ENCODE measurements at places on chromosomes 16 and 17. TPM values are rescaled to one million over a fixed set of nuclear protein-coding genes. Genes with fewer than 3 reads are reported as not detected.

DNA sequence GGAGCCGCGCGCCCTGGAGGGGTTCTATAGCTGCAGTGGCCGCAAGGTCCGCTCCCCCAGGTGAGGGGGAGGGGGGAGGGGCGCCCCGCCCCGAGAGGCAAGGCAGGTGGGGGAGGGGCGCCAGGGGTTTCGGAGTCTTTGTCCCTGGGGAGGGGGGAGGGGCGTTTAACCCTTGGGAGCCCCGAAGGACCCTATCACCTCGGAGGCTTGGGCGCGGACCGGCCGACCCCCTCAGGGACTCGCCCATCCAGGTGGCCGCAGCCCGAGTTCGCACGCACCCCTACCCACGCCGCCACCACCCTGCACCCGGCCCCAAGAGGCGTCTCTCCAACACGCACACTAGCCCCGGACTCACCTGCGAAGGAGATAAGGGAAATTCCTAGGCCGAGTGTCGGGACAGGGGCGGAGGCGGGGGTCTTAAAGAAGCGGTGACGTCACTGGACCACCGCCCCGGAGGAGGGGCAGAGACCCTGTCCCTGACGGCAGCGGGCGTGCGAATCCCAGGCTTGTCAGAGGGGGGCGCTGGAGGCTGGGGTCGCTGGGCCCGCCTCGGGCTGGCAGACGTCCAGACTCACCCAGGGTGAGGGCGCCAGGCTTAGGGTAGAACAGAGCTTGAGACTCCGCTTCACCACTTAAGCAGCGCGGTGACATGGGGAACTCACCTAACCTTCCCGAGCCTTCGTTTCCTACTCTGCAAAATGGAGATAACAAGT, at the start of gene CLDN6:
TSS of gene CLDN6 (minus strand) at position 390 of the 713 bp plus-strand sequence. CDS start 2,162 bp downstream, outside the sequence.
- H3K27ac ChIP-seq = no peak within 1 kb of the TSS
- H3K27me3 ChIP-seq = peaks cover 36% of the 10 kb centered on the region
- DNase-seq = no peak
- H3K36me3 ChIP-seq = no peaks in the 10 kb centered on the region

GRCh38 chr16:67537636-67538591, 9.3 kb downstream of the RIPOR1 start:
- H3K36me3 ChIP-seq = peaks cover 48% of the 10 kb centered on the region
- peaks cover 66% of the 10 kb centered on the region for H3K4me1 ChIP-seq
- peak; percentile 85 for DNase-seq
- peak overlapping the region; percentile 85 for H3K4me3 ChIP-seq
- no peaks in the 10 kb centered on the region for H3K27me3 ChIP-seq
- H3K27ac ChIP-seq = peak overlapping the region; percentile 97

DNA sequence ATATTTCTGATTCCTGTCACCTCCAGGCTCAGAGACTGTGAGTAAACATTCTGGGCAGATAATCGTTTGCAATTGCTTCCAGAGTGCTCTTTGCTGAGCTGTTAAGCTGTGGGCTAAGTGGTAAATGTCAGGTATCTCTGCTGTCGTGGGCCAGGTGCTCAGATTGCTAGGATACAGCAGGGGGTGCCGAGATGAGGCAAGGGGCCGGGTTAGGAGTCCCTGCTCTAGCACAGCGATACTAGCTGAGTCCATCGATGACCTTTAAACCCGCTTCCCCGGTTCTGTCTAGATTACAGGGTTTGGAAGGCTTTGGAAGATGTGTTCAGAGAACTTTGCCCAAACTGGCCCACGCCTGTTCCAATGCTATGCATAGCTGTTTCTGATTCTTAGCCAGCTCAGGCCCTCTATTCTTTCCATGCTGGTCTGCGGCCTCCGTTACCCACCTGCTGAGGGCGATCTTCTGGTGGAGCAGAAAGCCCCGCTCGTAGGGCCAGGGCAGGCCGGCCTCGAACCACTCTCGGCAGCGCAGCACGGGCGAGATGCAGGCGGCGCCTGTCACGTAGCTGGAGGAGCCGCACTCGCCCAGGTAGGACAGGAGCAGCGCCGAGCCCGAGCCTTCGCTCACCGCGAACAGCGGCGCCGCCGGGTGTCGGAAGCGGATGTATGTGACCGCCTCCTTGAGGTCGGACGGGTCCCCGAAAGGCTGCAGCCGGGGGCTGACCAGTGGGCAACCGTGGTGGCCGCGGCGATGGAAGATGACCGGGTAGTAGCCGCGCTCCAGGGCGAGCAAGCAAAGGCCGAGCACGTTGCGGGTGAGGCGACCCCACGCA, 979 bp downstream of the ABHD15 start:
- peaks cover 31% of the 10 kb centered on the region for H3K4me1 ChIP-seq
- peak overlapping the region; percentile 68 for H3K4me3 ChIP-seq
- DNase-seq = peak; percentile 42

GRCh38 chr16:878886-879285, 78.4 kb upstream of the GNG13 start:
- H3K4me1 ChIP-seq = no peaks in the 10 kb centered on the region
- H3K27me3 ChIP-seq = no peaks in the 10 kb centered on the region
- no peak overlapping the region for H3K4me3 ChIP-seq
- no peaks in the 10 kb centered on the region for H3K36me3 ChIP-seq

- peak; percentile 81 for DNase-seq
- no peaks in the 10 kb centered on the region for H3K27me3 ChIP-seq
- H3K36me3 ChIP-seq = no peaks in the 10 kb centered on the region
- peak overlapping the region; percentile 89 for H3K4me3 ChIP-seq
- peak overlapping the region; percentile 98 for H3K27ac ChIP-seq
Measured at GRCh38 chr17:40316571-40317344, 7.8 kb downstream of the RARA start.

DNA sequence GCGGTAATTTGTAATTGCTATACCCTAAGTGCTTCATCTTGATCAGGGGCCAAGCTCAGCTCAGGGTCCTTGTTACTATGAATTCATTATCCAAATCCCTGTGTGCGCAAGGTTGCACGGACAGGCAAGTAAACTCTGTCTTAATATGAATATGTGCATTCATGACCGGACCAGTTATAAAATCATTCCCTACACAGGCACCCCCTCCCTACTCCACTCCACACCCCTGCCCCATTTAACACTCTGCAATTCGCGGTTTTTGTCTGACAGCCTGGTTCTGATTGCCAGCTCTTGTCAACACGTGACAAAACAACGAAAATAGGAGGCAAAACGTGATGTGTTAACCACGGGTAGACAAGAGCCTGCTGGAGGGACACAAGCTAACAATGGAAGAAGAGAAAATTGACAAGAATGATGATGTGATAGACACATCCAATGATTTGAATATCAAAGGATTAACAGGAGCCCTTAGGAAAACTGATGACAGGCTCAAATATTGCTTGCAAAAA, 76.5 kb downstream of the CACNG3 start:
- H3K27me3 ChIP-seq = peaks cover 4% of the 10 kb centered on the region
- H3K27ac ChIP-seq = no peak overlapping the region
- no peak overlapping the region for H3K4me3 ChIP-seq
- DNase-seq = no peak
- no peaks in the 10 kb centered on the region for H3K4me1 ChIP-seq
- no peaks in the 10 kb centered on the region for H3K36me3 ChIP-seq

- H3K4me1 ChIP-seq = peaks cover 22% of the 10 kb centered on the region
- peaks cover 19% of the 10 kb centered on the region for H3K36me3 ChIP-seq
- H3K27ac ChIP-seq = peak overlapping the region; percentile 96
- peak overlapping the region; percentile 65 for H3K4me3 ChIP-seq
- H3K27me3 ChIP-seq = no peaks in the 10 kb centered on the region
Measured at GRCh38 chr17:75114552-75115314, 5.0 kb downstream of the ARMC7 start.

DNA sequence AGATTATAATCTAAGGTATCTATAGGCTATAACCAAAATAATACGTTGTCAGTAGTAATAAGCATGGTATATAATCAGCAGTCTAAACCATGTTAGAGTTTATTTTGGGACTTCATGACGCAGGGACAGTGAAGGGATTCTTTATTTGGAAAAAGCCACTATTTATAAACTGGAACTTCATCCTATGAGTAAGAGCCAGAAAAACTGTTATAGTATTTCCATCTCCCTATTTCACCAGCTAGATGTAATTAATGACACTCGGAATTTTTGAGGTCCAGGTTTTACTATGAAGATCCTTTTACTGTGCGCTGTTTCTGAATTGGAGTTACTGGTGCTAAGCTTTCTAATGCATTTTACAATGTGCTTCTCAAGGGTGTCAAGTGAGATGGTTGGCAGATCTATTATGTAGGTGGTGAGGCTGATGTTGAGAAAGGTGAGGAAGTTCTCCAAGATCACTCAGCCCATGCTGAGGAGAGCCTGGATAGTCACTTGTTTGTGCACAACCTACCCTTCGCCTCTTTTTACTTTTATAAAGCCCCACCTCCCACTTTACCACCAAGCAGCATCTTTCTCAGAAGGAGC, 149.3 kb downstream of the MSI2 start:
- DNase-seq = no peak
- no peaks in the 10 kb centered on the region for H3K27me3 ChIP-seq
- H3K36me3 ChIP-seq = no peaks in the 10 kb centered on the region
- H3K27ac ChIP-seq = no peak overlapping the region
- peaks cover 71% of the 10 kb centered on the region for H3K4me1 ChIP-seq

GRCh38 chr16:89828199-89828869, at the start of gene SPIRE2:
TSS of gene SPIRE2 (plus strand) at chr16:89828475. CDS start at chr16:89828551, 76 bp downstream.
- DNase-seq = peak; percentile 81
- no peaks in the 10 kb centered on the region for H3K36me3 ChIP-seq
- peaks cover 17% of the 10 kb centered on the region for H3K4me1 ChIP-seq
- peak within 1 kb of the TSS; percentile 59 for H3K4me3 ChIP-seq
- no peaks in the 10 kb centered on the region for H3K27me3 ChIP-seq
- H3K27ac ChIP-seq = peak within 1 kb of the TSS; percentile 89

GRCh38 chr17:32870027-32870670, 6.8 kb downstream of the MYO1D start:
- peaks cover 46% of the 10 kb centered on the region for H3K4me1 ChIP-seq
- no peaks in the 10 kb centered on the region for H3K36me3 ChIP-seq
- H3K27me3 ChIP-seq = no peaks in the 10 kb centered on the region
- H3K4me3 ChIP-seq = no peak overlapping the region

KREMEN2 gene
- not detected for total RNA-seq

HBQ1 gene
- not detected for total RNA-seq

DNA sequence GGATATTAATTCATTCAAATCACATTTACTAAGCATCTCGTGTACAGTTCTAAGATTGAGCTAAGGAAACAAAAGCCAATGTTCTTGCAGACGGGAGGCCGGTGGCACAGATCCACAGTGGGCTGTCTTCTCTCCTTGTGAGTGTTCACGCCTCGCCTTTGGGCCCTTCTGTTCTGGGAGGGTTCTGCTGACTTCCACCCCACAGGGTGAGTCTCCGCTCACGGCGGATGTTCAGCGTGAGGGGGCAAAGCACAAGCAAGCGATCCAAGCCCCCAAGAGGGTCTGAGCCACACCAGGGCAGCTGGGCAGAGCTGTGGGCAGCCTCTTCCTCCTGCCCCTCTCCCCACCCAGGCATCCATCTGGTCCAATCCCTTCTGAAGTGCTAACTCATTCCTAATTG, 84.3 kb upstream of the DOC2B start:
- DNase-seq = peak; percentile 33
- H3K4me1 ChIP-seq = peaks cover 38% of the 10 kb centered on the region
- peak overlapping the region; percentile 79 for H3K27ac ChIP-seq
- H3K4me3 ChIP-seq = no peak overlapping the region

DNA sequence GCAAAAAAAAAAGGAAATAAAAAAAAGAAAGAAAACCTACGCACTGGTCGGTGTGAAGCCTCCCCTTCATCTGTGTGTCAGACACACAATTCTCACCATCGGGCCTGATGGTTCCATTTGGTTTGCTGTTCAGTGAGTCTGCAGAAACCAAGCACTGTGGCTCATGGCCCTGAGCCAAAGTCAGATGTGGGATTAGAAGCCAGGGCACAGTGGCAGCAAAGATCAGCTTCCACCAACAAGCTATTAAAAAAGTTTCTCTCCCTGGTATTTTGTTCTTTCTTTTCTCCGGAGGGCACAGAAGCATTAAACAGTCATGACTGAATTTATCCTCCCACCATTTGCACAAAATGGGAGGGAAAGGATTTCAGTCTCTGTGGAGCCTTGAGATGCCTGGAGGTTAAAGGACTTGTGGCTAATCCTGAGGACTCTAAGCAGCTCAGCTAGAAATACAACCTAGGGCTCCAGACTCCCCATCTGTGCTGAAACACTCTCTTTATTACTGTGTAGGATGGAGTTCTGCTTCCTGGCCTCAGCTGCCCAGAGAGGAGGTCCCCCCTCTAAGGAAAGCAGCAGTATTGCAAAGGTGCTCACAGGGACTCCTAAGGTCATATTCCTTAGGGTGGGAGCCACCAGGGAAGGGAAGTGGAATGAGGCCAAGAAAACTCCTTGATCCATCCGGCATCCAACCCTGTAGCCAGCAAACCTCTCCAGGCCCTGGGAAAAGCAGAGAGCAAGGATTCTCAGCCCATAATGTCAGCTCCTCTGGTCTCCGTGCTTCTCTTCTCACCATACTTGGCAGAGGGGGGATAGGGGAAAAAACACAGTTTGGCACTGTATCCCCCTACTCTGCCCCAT, 28.2 kb downstream of the SLC39A11 start:
- H3K4me1 ChIP-seq = peaks cover 18% of the 10 kb centered on the region
- no peak overlapping the region for H3K4me3 ChIP-seq
- H3K36me3 ChIP-seq = no peaks in the 10 kb centered on the region
- H3K27ac ChIP-seq = peak overlapping the region; percentile 50
